ENCODE measurements at places on chromosomes 12 and 14.

- DNase-seq = no peak
These were observed 48.1 kb downstream of the MSRB3 start for GRCh38 chr12:65326616-65327015.

DNA sequence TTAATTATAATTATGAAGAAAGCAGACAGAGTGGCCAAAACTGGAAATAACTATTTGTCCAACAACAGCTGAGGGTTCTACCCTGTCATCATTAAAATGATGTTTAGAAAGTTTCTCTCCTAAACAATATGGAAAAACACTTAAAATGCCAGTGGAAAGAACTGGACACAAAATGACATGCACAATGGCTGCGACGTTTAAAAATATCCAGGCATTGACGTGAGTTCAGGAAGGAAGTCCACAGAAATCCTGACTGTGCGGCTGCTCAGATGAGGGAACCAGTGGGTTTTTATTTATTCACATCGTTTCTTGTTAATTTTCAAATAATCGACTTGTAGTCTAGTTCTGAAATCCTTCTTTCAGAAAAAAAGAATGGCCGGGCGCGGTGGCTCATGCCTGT, 58.3 kb downstream of the CCNK start:
- DNase-seq = no peak

DNA sequence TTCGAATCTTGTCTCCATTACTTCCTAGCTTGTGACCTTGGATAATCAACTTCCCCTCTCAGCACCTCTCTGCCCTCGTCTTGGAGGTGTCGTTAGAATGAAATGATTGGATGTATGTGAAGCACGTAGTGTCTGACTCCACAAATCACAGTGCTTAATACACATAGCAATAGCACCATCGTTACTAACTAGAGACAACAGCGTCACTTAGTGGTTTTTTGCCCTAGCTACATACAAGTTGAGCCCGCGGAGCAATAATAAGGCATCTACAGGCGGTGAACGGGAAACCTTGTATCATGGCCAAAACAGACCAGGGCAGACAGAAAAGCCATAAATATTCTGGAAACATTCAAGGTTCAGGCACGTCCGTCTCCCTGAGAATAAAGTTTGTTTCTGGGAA, 154.9 kb downstream of the ASCL4 start:
- peak; percentile 54 for DNase-seq

DNA sequence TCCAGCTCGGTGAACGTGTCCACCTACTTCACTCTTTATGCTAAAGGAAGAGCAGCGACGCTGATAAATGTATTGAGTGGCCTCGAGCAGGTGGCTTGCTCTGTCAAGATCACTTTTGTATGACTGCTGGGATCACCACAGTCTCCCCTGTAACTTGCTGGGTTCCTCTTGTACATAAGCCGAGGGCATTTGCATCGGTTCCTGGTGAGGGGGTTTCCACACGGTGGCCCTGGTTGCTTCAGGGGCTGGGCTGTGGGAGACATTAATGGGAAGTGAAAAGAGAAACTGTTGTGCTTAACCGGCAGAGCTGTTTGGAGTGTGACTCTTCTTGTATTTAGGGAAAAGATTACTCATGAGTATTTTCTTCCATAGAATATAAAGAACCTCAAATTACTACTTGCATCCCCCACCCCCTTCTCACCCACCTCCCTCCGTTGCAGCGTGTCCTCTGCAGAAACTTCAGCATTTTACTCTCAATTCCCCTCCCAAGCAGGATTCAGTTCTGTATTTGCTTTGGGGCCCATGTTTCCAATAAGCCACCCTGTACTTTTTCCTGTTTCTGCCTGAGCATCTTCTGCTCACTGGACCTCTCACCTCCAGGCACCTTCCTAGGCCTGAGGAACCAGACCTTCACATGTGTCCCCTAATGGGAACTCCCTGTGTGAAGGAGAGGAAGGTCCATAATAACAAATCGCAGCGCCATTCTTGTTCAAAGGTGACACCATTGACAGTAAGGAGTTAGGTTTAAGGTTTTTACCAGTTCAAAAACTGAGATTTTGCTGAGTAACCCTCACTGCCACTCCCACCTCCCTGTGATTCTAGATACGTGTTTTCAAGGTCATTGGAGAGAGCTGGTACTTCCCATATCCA, 187.0 kb downstream of the ETV6 start:
- DNase-seq = no peak

- DNase-seq = no peak
These were observed 382.2 kb downstream of the GRIN2B start for GRCh38 chr12:13599176-13599575.
